ENCODE measurements at places on chromosomes 1 and 21. TPM values are rescaled to one million over a fixed set of nuclear protein-coding genes. Genes with fewer than 3 reads are reported as not detected.

Gene LRRN2
- total RNA-seq: 0.38 TPM

Gene CACHD1
- 2.8 TPM for total RNA-seq

Gene PODN
- not detected for total RNA-seq

Gene KMO
- total RNA-seq: not detected

Gene POU3F1
- under 0.01 TPM for total RNA-seq

DNA sequence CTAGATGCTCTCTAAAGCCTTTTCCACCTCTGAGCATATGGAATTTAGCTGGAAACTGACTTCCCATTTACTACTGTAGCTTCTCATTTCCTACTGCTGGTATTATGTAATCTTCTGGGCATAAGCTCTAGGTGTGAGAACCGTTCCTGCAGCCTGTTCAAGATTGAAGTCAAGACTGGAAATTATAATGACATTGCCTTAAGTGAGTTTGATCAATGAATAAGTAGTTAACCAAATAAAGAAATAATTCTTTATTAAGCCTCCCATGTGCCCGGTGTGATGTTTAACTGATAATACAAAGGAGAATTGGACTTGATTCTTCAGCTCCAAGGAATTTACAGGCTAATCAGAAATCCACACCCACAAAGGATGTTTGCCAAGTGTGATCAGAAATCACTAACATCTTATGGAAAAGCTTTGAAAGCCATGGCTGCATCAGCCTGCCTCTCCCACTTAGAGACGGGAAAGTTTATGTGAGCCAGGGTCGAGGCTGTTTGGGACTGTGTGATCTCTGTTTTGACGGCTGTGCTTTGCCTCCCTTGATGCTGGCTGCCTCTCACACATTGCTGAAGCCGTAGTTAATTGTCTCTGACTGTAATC is 36.4 kb upstream of the PRELP start:
- no peak for DNase-seq

- DNase-seq: peak; percentile 73
Measured at GRCh38 chr1:231828182-231828920, 201.8 kb downstream of the DISC1 start.

GRCh38 chr1:182560392-182560984 is 28.6 kb downstream of the RNASEL start:
- no peak for DNase-seq

GRCh38 chr1:75991497-75992114 is 59.4 kb upstream of the ASB17 start:
- DNase-seq: peak; percentile 84

- no peak for DNase-seq
Measured at GRCh38 chr1:11126569-11126968, 26.9 kb upstream of the EXOSC10 start.

- DNase-seq: no peak
Measured at GRCh38 chr21:40128891-40129290, 261.7 kb downstream of the PCP4 start.

- no peak for DNase-seq
Measured at GRCh38 chr1:81929106-81929505, 128.4 kb downstream of the ADGRL2 start.

DNA sequence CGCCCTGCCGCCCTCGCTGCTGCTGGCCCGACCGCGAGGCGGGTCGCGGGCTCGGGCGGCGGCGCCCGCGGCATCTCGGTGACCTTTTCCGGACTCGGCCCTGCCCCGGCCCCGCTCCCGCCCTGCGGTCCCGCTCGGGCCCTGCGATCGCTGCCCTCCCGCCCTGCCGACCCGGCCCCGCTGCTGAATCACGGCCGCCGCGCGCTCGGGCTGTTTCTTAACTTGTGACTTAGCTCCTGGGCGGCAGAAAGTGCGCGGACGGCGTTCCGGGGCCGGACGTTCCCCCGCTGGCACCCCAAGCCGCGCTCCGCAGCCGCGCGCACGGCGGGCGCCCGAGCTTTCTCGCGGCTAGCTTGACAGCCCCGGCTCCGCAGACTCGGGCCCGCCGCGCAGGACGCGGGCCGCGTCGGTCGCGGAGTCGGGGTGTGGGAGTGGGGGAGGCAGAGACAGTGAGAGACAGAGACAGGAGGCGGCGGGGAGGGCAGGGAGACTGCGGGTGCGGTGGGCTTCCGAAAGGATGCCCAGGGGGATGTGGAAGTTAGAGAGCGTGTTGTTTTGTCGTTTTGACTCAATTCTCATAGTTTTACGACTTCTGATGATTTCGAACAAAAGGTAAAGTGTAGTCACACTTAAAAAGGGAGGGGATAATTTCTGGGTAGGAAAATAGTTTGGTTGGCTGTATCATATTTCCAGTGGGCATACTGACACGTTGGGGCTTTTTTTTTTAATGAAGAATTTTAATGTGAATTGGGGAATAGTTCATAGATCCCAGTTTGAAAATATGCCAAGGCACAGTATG is 49.8 kb downstream of the PRDM2 start:
- peak; percentile 52 for DNase-seq

GRCh38 chr1:208228026-208228425 is 16.2 kb downstream of the PLXNA2 start:
- DNase-seq: no peak

DNA sequence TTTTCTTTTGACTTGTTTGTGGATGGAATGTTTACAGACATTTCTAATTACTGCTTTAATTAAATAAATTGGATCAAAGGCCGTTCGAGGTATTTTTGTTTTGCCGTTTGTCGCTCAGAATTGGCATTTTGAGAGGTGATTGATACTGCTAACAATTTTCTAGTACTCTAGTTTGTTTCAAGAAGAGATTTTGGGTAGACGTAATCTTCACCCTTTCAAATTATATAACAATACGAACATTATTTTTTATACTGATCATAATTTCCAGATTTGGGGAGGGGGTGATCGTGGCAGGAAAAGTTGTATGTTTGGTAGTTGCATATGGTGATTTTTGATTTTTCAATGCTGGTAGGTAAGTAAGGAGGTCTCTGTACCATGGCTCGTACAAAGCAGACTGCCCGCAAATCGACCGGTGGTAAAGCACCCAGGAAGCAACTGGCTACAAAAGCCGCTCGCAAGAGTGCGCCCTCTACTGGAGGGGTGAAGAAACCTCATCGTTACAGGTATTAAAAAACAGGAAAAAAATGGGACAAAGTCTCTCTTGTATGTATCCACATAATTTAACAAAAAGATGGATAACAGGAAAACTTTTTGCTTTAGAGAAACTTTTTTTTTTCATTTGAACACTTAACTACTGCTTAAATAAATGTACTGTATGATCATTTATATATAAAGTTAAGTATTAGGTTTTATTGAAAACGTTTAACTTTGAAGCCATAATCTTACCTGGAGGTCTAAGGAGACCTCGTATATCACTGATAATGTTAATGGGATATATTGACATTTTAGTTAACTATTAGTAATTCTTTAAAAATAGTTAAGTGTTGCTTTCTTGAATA is 1.7 kb downstream of the H3-3A start:
- DNase-seq: no peak

DNA sequence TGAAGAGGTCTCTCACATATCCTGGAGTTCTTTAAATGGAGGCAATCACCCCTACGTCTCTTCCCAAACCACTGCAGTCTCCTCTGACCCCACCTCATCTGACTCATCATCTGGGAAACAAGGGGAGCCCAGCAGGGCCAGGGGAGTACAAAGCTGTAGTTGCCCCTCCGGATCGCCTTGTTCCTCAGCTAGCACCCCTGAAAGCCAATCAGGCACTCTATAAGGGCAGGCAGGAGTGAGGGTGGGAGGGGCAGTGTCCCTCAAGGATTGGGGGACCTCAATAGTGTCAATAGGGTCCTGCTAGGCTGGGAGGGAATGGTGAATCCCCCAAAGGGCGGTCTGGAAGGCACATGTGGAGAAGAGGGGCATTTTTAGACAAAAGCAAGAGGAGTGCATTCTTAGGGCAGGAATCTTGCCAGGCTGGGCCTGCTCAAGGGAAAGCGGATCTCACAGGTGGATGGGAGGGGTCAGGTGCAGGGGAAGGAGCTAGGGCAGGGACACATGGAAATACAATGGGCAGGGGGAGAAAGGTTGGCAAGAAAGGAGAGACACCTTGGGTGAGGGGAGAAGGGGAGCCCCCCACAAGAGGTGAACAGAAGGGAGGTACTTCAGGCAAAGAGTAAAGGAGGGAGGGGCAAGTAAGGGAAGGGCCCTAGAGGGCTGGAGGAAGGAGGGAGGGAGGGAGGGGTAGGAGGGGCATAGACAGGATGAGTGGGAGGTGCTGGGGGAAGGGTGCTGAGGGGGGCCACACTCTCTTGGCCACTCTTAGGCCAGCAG is 5.8 kb downstream of the SHISA4 start:
- DNase-seq: no peak

DNA sequence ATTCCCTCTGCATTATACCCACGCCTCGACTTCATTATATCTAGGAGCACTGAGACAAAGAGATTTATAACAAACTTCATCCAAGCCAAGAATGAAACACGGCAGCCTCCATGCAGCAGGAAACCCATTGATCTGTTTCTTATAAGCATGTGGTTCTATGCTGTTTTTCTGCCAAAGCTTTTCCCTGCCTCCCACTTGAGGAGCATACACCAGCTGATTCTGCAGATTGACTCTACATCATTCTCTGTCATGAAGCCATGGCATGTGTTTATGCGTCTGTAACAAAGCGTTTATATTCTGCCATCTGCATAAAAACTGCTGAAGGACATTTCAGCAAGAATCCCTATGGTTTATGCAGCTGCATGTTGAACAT is 102.0 kb downstream of the CYYR1 start:
- no peak for DNase-seq

- peak; percentile 39 for DNase-seq
Measured at GRCh38 chr1:205791568-205792180, 16.4 kb upstream of the RAB29 start.

GRCh38 chr1:109901141-109901523 is 9.5 kb upstream of the CSF1 start:
- DNase-seq: no peak

Measured in dermis microvascular lymphatic vessel endothelial cell (primary cell).